ENCODE measurements at places on chromosomes 4 and X. TPM values are rescaled to one million over a fixed set of nuclear protein-coding genes. Genes with fewer than 3 reads are reported as not detected.

Gene RHOXF1
- total RNA-seq = not detected

Gene EDNRA
- not detected for total RNA-seq

Gene GSPT2
- 10.1 TPM for total RNA-seq

Gene IL2
- not detected for total RNA-seq

Gene PHKA2
- total RNA-seq = 41.4 TPM

Gene CHIC1
- 4.5 TPM for total RNA-seq

Gene FABP2
- not detected for total RNA-seq

Gene MAGEA12
- not detected for total RNA-seq

Gene NKAP
- 14.8 TPM for total RNA-seq

Gene CENPVL3
- total RNA-seq = not detected

Gene PRSS12
- total RNA-seq = not detected

Gene MED28
- total RNA-seq = 86.2 TPM

Gene TRO
- total RNA-seq = not detected

Gene TXLNG
- 20.1 TPM for total RNA-seq

Gene MAML3
- total RNA-seq = 0.74 TPM

Gene DAPP1
- total RNA-seq = 71.9 TPM

Gene ZNF718
- total RNA-seq = 14.3 TPM

Gene SLC7A11
- total RNA-seq = 16.7 TPM

Gene TMPRSS11E
- total RNA-seq = not detected

Gene LRP2BP
- total RNA-seq = 1.4 TPM

Gene ZMAT1
- not detected for total RNA-seq

Gene NDST4
- total RNA-seq = not detected

Gene GLOD5
- not detected for total RNA-seq

Gene NLGN3
- 1.7 TPM for total RNA-seq

Gene NBDY
- 32.9 TPM for total RNA-seq

Gene ETFDH
- total RNA-seq = 18.9 TPM

Gene TEX13D
- total RNA-seq = not detected

Gene DCTD
- total RNA-seq = 79.4 TPM

Gene DCLK2
- not detected for total RNA-seq

Gene MAP7D3
- 16.5 TPM for total RNA-seq

Gene NOP14
- total RNA-seq = 66.2 TPM

Gene UGT2B17
- not detected for total RNA-seq
